Left ventricle myocardium inferior (tissue), 1 donor: ENCODE measurements at places on chromosomes 2 and 18. TPM values are rescaled to one million over a fixed set of nuclear protein-coding genes. Genes with fewer than 3 reads are reported as not detected.

DNA sequence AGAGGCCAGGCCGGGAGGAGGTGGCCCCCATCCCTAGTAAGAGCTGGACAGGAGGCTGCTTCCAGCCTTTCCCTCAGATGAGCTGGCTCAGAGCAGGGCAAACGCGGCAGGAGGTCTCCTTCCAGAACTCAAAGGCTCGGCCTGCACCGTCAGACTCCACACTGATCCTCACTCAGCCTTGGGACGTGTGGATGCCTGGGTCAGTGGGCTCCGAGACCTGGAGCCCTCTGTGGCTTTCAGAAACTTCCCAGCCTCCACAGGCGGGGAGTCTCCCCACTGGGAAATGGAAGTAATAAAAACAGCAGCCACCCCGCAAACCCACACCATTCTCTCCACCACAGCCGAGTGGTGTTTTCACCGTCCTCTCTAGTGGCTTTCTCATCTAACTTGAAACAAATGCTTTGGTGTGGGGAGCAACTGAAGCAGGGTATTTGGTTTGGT is 54.3 kb downstream of the INPP5D start:
- no peak for DNase-seq

The ZAP70 gene
- 0.55 TPM for total RNA-seq

DNA sequence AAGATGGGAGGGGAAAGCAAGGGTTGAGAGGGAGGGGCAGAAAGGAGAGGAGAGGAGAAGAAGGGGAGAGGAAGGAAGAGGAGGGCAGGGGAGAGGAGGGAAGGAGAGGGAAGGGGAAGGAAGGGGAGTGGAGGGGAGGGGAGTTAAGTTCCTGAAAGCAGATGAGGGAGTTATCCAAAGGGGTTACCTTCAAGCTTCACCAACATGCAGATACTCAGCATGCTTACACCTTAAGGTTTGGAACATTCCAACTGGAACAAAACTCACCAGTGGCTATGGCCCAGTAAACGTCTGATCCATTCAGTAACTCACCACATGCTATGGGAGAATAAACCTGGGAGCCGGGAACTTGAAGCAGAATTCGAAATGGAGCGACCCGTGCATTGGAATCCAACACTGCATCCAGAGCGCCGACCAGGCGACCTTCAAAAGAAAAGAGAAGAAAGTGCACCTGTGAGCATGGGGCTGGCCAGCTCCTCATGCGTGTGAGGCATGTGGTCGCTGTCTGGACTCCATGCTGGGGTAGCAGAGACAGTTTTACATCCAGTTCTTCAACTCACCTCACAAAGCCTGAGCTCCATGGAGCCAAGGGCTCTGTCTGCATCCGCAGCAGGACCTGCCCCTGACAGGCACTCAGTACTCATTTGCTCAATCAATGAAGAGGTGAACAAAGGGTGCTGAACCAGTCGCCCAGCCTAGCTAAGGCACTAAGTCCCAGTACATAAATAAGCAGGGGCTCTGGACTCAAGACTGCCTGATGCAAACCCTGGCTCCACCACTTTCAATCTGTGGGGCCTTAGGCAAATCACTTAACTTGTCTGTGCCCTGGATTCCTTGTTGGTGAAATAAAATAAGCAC is 61.0 kb downstream of the TBC1D8 start:
- no peak for DNase-seq

GRCh38 chr18:489244-490023 is 11.1 kb downstream of the COLEC12 start:
- DNase-seq: no peak

DNA sequence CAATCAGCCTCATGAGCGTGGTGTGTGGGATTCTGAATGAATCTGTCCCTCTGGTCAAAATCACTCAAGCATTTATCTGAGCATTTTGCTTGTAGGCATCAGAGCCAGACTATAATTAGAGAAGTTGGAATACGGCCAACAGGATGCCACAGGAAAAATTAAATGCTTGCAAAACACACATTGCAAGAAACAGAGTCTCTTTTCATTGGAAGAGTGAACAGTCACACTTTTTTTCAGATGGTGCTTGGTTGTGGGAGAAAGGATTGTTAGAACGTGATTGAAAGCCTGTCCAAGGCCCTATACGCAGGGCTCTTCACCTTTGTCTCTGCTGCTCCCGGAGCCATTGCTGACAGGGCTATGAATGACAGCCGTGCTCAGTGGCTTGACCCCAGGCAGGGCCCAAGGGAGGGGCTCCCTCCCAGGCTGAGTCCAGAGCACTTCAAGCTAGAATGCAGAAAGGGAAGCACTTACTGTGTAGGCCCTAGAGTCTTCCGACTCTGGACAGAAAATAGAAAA is 59.8 kb downstream of the SNTG2 start:
- no peak for DNase-seq

DNA sequence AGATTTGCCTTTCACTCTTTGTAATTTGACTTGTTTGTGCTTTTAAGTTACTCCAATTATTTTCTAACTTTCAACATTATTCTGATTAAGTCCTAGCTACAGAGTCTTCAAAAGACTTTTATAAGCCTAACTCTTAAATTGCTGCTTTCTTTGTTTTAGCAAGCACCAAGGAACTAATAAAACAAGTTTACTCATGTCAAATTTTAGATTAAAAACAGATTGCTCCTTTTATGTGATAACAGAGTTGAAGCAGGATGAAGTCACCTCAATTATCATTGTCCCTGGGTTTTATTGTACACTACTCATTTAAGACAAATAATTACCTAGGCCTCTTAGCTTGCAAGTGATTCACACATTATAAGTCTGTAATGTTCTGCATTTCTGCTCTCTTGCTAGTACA is 678.4 kb downstream of the ERBB4 start:
- DNase-seq: no peak

DNA sequence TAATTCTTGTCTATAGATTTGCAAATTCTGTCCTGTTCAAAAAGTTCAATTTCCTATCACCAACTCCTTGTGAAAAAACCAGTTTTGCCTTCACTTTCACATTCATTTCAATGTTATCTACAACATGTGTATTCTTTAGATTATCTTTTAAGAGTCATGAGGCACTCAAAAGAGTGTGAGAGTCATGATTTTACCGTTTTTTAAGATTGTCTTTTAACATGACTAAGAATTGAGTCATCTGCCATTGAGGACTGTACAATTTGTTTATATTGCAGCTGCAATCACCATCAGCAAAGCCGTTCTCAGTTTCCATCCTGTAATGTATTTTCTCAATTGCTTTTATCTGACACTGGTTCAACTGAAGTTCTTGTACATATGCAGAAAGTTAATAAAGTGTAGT is 275.8 kb downstream of the LNPK start:
- no peak for DNase-seq

GRCh38 chr2:16871411-16871810 is 205.8 kb upstream of the CYRIA start:
- DNase-seq: no peak

The SP9 gene
- total RNA-seq: not detected

The ALPI gene
- total RNA-seq: not detected

- DNase-seq: no peak
Observed at GRCh38 chr18:54269893-54270844, 852 bp downstream of the POLI start.

The KCNG2 gene
- total RNA-seq: not detected

The SULT1C2 gene
- total RNA-seq: 1.9 TPM

The FAM161A gene
- 1.2 TPM for total RNA-seq

DNA sequence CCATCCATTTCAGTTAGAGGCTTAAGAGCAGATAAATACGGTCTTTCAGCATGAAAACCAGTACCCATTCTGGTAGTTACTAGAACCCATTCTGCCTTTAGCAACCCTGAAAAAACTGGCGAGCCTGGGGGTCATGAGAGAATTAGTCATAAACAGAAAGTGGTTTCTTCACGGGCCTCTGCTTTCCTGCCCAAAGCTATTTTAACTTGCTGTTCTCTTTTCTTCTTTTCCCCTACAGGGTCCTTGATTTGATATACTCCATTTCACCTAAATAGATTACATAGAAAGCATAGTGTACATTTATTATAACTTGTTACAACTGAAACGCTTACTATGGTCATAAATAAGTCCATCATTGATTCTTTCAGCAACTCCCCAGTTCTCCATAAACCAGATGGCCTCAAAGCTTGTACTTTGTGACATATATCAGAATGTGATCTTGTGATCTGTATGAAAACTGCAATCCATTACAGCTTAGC is 48.3 kb downstream of the WDFY1 start:
- DNase-seq: no peak

GRCh38 chr18:13576598-13576997 is 149.8 kb downstream of the FAM210A start:
- DNase-seq: no peak

DNA sequence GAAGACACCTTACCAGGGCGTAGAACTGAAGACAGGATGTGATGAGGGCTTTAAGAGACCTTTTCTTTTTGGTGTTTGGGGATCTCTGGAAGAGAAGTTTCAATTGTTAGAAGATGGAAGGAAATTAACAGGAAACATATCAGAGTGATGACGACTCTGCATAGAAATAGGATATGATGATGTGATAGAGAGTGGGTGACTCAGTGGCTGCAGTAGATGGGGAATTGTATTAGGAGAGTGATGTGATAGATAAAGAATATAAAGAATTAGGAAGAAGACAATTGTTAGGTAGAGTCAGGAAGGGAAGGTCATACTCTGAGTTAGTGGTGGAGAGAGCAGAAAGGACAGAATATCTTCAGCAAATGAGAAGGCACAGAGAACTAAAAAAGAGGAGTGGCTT is 593.9 kb downstream of the NYAP2 start:
- no peak for DNase-seq

The MEX3C gene
- 17.2 TPM for total RNA-seq

DNA sequence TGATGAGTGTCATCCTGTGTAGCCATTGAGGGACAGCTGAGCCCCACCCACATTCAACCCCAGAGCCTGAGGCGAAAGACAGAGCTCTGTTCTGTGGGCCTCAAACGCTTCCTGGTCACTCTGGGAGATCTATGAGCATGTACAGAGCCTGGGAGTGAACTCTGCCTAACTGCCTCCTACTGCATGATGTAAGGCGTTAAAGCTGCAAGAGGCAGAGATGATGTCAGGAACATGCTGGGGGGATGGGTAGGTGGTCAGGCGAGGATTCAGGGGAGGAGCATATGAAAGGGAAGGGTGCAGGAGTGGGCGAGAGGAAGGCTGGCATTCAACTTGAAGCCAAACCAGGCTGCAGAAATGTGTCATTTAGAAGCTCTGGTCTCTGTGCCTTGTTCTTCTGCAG is 181.0 kb downstream of the TFCP2L1 start:
- DNase-seq: no peak

GRCh38 chr2:134080386-134081089 is 173.3 kb upstream of the MGAT5 start:
- DNase-seq: no peak

The SCN9A gene
- total RNA-seq: 1.4 TPM

GRCh38 chr2:102025016-102025501 is 33.3 kb downstream of the IL1R2 start:
- DNase-seq: no peak

DNA sequence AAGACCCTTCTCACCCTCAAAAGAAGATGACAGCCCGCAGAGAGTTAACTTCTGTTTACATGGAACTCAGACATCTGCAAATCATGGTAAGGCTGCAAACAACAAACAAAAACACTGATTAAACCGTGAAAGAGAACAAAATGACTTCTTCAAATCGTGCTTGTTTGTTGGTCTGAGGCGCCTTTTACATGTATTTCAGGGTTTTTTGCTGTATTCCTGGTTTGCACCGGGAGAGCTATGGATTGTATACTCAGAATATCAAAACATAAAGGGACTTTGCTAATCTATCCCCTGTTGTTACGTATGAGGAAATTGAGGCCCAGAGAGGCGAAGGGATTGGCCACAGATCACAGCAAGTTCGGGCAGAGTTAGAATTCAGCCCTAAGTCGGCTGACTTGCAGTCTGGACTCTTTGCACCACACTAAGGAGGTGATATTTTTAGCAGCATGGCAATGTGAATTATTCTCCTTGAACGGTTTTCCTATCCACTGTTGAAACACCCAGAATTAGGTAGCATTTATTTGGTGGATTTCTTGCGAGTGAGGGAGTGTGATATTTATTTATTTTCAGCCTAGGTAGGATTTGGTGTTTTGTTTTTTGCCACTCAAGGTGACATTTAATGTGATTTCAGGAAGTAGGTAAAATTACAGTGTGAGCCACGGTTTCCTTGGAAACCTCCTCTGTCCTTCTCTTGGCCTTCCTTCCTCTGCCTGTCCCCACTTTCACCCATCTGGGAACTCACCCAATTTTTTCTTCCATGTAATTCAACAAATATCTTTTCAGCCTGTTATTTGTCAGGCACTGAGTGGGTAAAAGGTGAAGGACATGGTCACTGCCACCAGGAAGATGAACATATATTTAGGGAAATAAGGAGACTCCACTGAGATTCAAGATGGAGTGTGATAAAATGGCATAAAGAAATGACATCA is 980 bp upstream of the PDE6D start:
- no peak for DNase-seq

The SKA1 gene
- 0.44 TPM for total RNA-seq

DNA sequence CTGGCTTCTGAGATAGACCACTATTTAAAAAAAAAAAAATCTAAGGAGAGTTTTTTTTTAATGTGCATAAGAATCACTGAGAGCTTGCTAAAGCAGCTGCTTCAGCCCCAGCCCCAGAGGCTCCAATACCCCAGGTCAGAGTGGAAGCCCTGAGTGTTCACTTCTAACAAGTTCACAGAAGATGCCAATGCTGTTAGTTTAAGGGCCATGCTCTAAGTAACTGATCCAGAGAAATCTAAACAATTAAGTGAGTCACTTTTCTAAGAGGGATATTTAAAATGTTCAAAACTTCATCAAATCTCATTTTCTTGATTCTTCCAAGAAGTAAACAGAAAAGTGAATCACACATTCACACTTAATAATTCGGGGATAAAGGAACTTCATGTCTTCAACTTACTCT is 126.4 kb upstream of the CD226 start:
- no peak for DNase-seq

The ERICH2 gene
- 0.82 TPM for total RNA-seq

The TUBA3E gene
- total RNA-seq: 47.1 TPM

The MYO1B gene
- 16.2 TPM for total RNA-seq

- peak; percentile 78 for DNase-seq
Observed at GRCh38 chr18:49491857-49492693, 5.0 kb upstream of the C18orf32 start.

GRCh38 chr2:17790536-17790935 is 25.7 kb upstream of the MSGN1 start:
- no peak for DNase-seq

- no peak for DNase-seq
Observed at GRCh38 chr2:238853721-238854120, 5.8 kb downstream of the TWIST2 start.

The MEMO1 gene
- 41.9 TPM for total RNA-seq

GRCh38 chr2:9408641-9409151 is 14.6 kb downstream of the ITGB1BP1 start:
- DNase-seq: no peak

DNA sequence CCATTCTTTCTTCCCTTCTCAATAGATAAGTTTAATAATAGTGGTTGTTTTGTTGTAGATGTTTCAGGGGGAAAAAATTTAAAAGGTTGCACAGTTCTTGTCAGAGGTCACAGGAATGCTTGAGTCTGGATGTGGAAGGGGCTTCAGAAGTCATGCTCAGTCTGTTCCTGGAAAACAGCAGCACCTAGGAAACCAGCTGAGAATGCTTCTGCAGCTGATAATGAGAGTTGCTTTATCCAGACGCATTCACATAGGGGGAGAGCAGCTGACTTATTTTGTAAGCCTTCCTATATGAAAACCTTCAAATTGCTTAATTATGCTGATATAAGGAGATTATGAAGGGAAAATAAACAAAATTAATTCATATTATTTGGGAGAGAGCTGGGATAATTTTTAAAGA is 235.5 kb downstream of the GULP1 start:
- DNase-seq: no peak
